ENCODE measurements at places on chromosomes 6 and 20. TPM values are rescaled to one million over a fixed set of nuclear protein-coding genes. Genes with fewer than 3 reads are reported as not detected.

PSORS1C2 gene
- total RNA-seq = not detected

- peak; percentile 90 for DNase-seq
Measured at GRCh38 chr6:30721198-30722024, 1.3 kb downstream of the TUBB start.

MLN gene
- total RNA-seq = not detected

DNA sequence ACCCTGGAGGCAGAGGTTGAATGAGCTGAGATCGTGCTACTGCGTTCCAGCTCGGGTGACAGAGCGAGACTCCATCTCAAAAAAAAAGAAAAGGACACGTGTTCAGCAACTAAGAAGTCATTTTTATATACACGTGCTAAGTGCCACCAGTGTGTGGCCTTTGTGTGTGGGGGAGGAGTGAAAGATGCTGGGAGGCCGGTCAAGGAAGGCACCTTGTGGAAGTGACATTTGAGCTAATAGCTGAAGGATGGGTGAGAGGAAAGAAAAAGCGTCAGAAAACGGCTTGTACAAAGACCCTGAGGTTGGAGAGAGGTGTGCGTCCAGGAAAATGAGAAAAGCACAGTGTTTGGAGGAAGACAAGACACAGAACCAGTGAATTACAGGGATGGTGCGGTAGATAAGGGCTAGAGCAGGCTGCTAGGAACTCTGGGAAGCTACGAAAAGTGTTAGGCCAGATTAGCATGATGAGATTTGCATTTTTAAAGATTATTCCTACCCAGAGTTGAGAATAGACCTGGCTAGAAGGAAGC is 11.6 kb downstream of the RREB1 start:
- no peak for DNase-seq

DNA sequence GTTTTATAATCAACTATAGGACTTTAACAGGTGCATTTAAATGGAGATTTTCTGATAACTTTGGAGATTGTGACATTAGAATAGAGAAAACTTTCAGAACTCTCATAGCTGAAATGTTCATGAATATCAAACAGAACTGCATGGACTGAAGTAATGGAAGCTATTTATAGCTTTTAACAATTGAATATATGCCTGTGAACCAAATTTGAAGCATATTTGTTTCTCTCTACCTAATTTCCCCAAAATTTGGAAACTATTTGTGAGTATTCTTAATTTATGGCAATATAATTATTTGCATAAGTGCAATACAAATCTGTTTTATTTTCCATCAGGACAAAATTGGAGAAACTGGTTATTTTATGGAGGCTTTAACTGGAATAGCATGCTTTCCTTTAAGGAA is 96.6 kb downstream of the PLG start:
- DNase-seq = no peak

SLC13A3 gene
- 10.2 TPM for total RNA-seq

NUDT3 gene
- total RNA-seq = 96.2 TPM

DNA sequence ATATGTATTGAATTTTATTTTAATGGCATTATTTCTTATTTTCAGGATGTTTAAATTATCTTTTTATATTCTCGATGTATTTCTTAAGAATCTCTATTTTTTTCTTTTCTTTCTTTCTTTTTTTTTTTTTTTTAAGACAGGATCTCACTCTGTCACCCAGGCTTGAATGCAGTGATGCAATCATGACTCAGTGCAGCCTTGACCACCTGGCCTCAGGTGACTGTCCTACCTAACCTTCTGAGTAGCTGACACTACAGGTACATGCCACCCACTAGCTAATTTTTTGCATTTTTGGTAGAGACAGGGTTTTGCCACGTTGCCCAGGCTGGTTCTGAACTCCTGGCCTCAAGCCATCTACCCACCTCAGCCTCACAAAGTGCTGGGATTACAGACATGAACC is 143.8 kb upstream of the LAMA2 start:
- DNase-seq = no peak

HTR1B gene
- total RNA-seq = 5.3 TPM

TSBP1 gene
- not detected for total RNA-seq

GRCh38 chr6:148927586-148927985 is 180.8 kb downstream of the UST start:
- DNase-seq = no peak

HLA-DRB1 gene
- total RNA-seq = 3.7 TPM

DNA sequence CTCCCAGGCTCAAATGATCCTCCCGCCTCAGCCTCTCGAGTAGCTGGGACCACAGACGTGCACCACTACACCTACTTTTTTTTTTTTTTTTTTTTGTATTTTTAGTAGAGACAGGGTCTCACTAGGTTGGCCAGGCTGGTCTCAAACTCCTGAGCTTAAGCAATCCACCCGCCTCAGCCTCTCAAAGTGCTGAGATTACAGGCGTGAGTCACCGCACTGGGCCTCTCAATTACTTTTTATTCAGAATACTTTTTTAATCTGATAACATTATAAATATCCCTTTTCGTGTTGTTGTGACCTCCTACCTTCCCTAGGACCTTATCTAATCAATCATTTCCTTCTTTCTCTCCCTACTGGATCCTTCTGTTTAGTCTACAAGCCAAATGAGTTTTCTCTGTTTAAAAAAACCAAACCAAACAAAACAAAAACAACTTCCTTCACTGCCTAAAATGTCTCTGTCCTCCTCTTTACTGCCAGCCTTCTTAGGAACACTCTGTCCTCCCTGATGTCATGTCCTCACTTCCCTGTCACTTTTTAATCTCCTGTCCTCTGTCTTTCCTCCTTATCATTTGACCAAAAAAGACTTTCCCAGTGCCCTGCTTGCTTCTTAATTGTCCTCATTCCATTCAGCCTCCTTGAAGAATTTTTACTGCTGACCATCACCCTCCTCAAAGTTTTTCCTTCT is 85.0 kb downstream of the CAP2 start:
- DNase-seq = no peak

DNA sequence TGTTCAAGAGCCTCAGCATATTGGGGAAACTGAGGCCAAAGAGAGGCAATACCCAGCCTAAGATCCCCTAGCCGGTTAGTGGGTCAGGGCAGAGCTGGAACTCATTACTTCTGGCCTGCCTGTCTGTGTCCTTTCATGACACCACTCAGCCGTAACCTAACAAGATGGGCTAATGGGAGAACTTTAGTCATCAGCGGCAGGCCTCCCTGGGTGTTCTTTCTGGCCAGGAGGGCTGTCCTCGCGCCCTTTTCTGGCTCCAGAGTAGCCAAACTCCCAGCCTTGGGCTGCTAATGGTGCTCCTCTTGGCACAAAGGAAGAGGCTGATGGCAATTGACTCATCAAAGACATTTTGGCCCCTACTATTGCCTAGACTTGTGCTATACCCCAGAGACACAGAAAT is 76.6 kb downstream of the NCR2 start:
- no peak for DNase-seq

- DNase-seq = no peak
Measured at GRCh38 chr20:50558483-50558925, 48.3 kb downstream of the PTPN1 start.

- no peak for DNase-seq
Measured at GRCh38 chr6:11366183-11366933, 133.9 kb upstream of the NEDD9 start.

DNA sequence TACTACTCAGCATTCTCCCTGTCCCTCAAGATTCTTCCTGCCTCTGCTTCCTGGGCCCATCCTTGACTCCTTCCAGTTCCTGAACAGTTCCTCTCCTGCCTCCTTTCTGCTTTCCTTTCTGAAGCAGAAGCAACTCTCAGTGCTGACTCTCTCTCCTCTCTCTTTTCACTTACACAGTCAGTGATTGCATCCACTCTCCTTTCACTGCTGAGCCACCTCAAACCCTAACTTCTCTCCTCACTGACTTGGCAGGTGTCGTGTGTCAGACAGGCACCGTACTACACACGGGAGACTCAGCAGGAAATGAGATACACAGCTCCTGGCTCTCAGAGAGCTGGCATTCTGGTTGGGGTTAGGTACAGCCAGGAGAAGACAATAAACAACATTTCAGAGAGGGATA is 5.6 kb downstream of the ABHD16A start:
- no peak for DNase-seq

DNA sequence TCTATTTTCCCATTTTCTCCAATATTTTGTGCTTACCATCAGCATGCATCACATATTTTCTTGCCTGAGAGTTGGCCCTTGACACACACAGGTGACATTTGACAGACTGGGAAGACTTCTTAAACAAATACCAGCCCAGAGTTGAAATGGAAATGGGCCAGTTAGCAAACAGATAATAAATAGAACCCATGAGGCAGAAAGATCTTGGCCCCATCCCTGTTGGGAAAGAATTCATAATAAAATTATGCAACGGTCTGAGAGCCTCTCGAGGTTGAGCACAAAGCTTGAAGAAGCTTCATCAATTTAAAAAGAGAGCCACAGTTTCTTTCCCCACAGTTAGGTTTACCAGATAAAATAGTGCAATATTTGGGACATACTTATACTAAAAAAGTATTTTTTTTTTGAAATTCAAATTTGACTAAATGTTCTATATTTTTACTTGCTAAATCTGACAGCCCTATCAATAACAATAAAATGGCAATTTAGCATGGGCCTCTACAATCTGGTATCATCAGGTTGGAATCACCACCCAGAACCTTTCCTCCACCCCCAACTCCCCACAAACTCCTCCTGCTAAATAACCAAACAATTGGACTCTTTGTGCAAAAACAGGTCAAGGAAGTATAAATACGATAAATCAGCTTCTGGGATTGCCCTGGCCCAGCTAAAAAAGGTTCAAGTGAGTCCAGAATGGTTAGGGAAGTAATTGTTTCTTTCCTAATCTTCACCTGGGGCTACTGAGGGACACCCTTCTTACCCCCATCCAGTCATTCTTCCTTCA is 129.8 kb downstream of the CD164 start:
- no peak for DNase-seq

CDH26 gene
- 0.41 TPM for total RNA-seq

KCNQ5 gene
- total RNA-seq = 12.6 TPM

- DNase-seq = no peak
Measured at GRCh38 chr6:27183060-27183832, 64.3 kb upstream of the PRSS16 start.

- DNase-seq = no peak
Measured at GRCh38 chr6:43851204-43851865, 81.3 kb downstream of the VEGFA start.

DNA sequence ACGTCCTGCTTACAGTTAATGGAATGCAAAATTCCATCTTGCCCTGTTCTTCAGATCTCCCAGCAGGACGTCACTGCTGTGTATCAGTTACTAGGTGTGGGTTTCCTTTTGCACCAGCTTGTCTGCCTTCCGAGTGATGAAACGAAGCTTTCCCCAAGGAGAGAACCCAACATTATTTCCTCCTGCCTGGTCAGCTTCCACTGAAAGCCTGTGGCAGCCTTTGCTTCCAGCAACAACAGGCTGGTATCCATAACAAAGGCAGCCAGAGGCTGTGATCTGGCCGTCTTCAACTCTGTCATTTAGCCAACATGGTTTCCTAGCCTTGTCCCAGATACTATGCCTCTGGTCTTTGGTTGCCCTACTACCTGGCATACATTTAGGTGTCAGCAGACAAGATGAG is 78.9 kb upstream of the HEY2 start:
- no peak for DNase-seq
